Bone marrow (tissue), 2 donors: ENCODE measurements at places on chromosomes 11 and 22.

DNA sequence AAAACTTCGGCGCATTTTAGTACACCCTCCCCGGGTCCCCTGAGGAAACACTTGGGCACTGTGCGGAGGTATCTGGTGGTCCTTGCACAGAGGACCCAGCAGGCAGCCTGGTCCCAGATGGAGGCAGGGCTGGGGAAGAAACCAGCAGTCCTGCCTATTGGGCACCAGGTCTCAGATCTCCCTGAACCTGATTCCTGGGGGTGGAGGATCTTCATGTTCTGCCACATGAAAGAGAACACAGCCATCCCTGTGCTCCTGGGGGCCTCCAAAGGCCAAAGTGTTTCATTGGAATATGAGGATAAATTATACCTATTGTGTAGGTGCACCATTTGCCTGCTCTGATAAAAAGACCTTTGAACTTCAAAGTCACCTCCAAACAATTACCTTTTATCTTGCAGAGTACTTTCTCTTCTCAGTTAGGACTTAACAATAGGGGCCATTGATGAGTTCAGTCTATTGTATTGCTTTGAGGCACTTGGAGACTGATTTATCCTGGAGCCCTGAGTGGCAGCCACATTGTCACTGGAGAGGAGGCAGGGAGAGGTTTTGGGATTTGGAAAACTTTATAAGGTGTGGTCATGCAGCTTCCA lies 1.8 kb downstream of the RCN1 start:
- DNase-seq, result no peak

- DNase-seq, result no peak
These were observed 362.4 kb downstream of the LARGE1 start for GRCh38 chr22:33557836-33558235.

DNA sequence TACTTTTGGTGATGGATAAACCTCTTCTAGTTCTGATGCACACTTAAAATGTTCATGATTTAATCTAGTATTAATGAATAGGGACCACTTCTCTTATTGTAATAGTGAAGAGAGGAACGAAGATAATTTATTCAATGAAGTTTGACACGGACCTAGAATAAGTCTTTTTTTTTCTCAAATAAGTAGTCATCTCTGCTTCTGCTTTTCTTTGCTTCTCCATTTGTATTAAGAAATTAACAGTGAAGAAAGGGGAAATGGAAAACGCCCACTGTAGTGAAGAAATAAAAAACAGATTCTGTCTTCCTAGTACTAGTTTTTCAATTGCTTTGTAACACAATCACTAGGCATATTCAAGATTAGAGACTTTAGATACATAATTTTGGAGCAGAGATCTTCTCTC lies 73.0 kb downstream of the CD44 start:
- no peak for DNase-seq

DNA sequence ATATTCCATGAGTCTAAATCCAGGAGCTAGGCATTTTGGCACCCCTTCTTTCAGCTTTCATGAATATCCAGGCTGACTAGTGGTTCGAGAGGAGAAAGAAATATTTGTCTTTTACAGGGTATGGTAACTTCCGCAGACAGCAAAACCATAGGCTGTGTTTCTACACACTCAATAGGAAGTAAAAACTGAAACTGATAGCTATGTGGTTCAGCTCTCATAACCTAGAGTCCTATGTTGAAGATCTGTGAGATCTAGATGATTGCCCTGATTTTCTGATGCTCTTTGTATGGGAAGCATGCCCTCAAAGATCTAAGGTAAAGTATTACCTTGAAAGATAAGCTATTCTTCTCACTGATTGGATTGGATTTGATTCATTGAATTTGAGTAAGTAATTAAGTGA lies 118.3 kb downstream of the CD44 start:
- peak; percentile 64 for DNase-seq

DNA sequence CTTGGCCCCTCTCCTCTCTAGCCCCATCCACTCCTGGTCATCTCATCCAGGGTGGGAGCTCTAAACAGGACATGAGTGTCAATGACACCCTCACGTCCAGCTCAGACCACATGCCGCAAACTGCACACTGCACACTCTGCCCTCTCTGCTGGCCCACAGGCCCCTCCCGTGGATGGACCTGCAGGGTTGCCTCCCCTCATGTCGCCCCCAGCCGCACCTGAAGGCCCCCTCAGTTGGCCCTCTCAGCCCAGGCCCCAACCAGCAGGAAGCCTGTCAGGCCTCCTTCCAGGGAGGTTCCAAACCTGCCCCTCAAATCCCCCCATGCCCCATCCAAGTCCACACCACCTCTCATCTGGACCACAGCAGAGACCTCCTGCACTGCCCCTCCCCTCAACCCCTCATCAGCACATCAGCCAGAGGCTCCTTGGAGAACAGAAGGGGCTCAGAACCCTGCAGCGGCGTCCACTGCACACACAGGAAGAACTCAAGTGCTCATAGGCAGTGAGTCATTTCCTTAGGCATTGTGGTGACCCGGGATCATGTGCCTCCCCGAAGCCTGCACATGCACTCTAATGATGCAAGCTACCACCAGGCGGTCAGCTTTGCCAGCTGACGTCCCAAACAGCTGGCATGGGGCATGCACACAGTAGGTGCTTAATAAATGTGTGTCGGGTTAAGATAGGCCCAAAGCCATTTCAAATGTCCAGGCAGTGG lies 12.9 kb upstream of the CDKN1C start:
- DNase-seq, result peak; percentile 37

- DNase-seq, result no peak
These were observed 640.2 kb upstream of the LUZP2 start for GRCh38 chr11:23856654-23857053.

GRCh38 chr22:32058656-32059260 lies 15.7 kb downstream of the SLC5A1 start:
- DNase-seq, result no peak
